Colonic mucosa (tissue), 4 donors: ENCODE measurements at places on chromosomes 1 and 21. TPM values are rescaled to one million over a fixed set of nuclear protein-coding genes. Genes with fewer than 3 reads are reported as not detected.

The CR1L gene
- total RNA-seq = not detected

The KCNQ4 gene
- 1.8 TPM for total RNA-seq

The FGR gene
- total RNA-seq = 2.0 TPM

The CLDN8 gene
- 32.6 TPM for total RNA-seq

The REN gene
- not detected for total RNA-seq

The PGLYRP3 gene
- total RNA-seq = not detected

The TRIM46 gene
- total RNA-seq = 0.19 TPM

The MROH7 gene
- total RNA-seq = 5.5 TPM

The POU3F1 gene
- total RNA-seq = not detected

The ENSA gene
- 227 TPM for total RNA-seq

The C1orf115 gene
- 80.6 TPM for total RNA-seq

The CHI3L1 gene
- total RNA-seq = 0.61 TPM

The HRNR gene
- total RNA-seq = not detected

The TXNIP gene
- 496 TPM for total RNA-seq

The IVL gene
- not detected for total RNA-seq

The LENEP gene
- total RNA-seq = not detected

The ILDR2 gene
- 0.62 TPM for total RNA-seq

The FBXO42 gene
- total RNA-seq = 15.0 TPM

The EPS8L3 gene
- total RNA-seq = 290 TPM

The FMOD gene
- total RNA-seq = 38.6 TPM

The IQGAP3 gene
- 13.6 TPM for total RNA-seq

The PLEKHA6 gene
- total RNA-seq = 84.5 TPM

The UBQLN4 gene
- 43.4 TPM for total RNA-seq

The PLA2G2F gene
- total RNA-seq = not detected

The ADAMTSL4 gene
- 6.3 TPM for total RNA-seq

The S100A7A gene
- total RNA-seq = not detected

The CPLANE2 gene
- total RNA-seq = 6.5 TPM

The GBP2 gene
- 20.1 TPM for total RNA-seq

The MCOLN2 gene
- total RNA-seq = 15.4 TPM

The SLC35F3 gene
- total RNA-seq = not detected

The KRTAP21-2 gene
- total RNA-seq = not detected
